ENCODE measurements at places on chromosomes 12 and 14.

DNA sequence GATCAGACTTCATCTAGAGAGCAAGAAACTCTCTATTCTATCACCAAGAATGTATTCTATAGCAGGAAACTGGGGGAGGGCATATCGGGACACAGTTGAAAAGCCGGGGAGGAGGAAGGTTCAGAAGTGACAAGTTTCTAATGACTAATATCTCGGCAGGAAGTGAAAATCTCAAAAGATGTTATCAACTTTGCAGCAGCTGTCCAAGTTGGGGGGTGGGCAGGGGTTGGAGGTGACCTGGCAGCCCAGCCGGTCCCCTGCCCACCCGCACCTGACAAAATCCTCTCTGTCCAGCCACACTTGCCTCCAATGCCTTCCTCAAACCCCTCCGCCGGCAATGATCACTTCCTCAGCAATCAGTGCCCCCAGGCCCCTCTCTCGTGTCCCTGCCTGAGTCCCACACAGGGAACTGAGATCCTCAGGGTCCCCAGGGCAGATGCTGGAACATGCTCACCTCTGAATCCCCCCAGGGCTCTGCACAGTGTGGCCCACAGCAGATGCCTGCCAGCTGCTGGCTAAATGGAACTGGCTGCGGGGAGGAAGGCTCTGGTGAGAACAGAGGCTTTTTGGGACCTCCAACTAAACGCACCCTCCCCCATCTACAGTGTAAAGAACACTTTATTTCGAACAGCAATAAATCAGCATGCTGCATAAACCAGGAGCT, 43.9 kb downstream of the CCDC88C start:
- DNase-seq = peak; percentile 51

GRCh38 chr14:94132285-94132887, 3.0 kb upstream of the IFI27L2 start:
- DNase-seq = peak; percentile 82

- DNase-seq = peak; percentile 37
These were observed 1.1 kb downstream of the CARMIL3 start for GRCh38 chr14:24052656-24053547.

DNA sequence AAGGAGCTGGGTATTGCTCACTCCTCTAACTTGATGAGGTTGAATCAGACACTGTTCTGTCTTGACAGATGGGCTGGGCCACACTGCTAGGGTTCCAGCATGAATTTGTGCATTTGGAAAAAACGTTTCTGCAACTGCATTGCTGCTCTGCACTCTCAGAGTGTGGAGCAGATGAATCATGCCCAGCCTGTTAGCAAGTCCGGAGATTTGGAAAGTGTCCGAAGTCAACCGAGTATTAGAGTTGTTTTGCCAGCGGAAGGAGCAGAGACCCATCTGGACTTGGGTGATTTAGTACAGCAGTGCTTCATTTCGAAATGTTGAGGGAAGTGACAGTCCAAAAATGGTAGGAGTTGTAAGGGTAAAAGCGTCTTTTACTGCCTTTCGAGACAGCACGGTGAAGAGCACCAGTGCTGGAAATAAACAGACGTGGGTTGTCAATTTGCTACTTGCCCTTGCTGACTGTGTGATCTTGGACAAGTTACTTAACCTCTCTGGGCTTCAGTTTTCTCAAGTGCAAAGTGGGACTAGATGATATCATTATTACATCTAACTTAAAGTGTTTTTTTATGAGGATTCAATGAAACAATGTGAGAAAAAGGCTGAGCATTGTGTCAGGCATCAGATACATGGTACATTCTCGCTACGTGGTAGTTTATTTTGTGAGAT, 139.5 kb downstream of the CHST11 start:
- peak; percentile 36 for DNase-seq

DNA sequence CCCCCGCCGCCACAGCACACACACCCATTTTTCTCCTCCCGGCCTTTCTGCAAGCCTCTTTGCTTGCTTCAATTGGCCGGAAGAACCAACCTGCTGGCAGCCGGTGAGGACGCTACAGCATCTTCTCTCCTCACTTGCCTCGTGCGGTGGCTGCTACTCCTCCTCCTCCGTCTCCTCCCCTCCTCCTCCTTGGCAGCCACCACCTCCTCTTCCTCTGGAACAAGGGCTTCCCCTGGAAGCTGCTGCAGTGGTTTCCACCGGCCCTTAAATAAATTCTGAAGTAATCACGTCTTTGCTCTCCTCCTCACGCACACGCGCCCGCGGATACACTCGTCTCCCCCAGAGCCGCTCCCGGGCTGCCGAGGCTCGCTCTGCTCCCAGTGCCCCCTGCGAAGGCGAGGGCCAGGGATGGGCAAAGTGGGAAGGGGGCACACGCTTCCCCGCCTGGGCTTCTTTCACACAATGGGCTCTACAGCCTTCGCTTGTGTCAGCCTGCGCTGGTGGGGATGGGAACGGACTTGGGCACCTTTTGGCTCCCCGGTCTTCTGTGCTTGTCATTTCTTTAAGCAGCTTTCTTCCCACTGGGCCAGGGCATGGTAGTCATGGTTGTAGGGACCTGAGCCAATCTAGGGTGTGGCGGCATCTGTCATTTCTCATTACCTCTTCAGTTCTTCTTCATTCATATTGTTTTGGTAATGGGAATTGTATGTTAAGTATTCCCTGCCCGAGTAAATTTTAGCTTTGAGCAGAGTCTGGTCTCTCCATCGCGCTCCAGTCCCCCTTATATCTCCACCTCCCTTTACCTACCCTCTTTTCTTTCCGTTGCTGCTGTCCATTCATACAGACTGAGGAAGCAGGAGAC, at the start of gene PPFIA2:
TSS of gene PPFIA2 (minus strand) at position 161 of the 862 bp plus-strand sequence.
- DNase-seq = no peak

GRCh38 chr14:90023176-90023896, 38.5 kb upstream of the KCNK13 start:
- no peak for DNase-seq

DNA sequence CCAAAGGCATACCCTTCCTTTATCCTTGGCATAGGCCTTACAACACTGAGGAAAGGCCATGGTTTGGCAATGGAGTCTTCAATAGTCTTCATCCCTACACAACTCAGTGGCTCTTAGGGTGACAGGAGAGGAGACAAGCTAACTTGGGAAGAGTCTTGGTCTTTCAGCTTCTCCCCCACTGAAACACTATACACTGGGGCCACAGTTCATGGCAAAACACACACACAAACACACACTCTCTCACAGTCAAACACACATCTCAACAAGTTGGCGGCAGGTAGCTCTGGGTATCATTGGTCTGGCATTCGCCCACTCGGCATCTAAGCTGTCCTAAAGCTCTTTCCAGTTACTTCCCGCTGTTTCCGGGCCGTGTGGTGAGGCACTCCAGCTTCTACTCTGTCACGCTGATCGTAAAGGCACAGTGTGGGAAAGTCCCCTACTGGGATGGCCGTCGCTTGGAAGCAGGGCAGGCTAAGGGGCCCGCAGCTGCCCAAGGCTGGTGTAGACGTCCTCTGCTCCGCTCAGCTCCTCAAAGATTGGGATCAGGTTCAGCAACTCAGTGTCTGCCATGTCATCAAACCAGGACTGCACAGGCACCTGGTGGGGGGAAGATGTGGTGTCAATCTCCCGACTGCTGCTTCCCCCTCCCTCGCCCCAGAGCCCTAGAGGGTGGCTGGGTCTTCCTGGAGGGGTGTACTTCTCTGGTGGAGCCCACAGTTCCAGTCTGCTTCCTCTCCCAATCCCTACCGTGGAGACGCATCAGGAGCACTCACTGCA, 4.8 kb upstream of the AVIL start:
- no peak for DNase-seq

DNA sequence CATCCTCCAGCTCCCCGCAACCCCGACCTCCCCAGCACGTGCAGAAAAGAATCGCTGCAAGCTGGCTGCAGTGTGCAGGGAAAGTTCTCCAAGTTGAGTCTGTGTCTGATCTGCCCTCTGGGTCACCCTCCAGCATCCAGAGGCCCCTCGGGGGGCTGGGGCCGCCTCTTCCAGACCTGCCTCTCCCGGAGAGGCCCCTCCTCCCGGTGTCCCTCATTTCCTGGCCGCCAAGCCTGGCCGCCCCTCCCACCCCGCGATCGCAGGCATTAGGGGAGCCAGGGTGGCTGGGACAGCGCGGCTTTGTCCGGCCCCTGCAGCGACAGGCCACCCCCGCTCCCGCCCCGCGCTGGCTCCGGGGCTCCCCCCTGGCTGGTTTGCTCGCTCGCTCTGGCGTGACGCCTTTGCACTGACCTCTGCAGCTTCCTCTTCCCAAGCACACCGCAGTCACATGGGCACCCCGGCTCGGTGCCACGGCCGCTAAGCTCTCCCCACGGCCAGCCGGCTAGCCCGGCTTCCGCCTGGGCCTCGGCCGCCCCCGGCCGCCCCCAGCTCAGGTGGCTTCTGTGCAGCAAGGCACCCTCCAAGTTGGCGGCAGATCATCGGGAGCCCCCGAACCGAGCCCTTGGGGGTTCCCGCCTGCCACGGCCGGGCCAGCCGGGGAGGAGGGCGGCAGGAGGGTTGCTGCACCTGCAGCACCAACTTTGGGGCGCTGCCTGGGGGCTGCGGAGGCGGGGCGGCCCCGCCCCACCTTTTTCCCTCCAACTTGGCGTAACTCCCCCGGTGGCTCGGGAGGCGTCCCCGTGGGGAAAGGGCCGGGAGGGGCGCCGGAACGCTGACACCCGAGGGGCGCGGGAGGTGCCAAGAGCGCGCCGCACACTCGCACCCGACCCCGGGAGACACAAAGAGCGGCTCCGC, 43.7 kb downstream of the KDM2B start:
- peak; percentile 93 for DNase-seq

GRCh38 chr12:110880651-110881050, 33.9 kb downstream of the CCDC63 start:
- no peak for DNase-seq

DNA sequence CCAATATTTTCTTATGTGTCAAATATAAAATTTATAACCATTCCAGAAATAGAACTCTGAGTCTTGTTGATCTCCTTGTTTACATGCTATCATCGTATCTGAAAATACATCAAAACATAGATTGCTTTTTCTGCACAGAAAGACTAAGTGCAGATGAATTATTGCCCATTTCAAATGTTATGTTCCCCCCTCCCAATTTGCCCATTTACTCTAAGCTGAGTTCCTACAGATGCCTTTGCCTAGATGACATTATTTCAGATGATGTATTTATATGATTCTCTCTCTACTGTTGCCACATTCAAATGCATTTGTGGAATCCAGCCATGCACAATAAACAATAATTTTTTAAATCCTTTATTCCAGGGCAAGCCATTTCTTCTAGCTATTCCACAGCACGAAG, 810.1 kb upstream of the MGAT4C start:
- no peak for DNase-seq

GRCh38 chr12:77767335-77767734, 63.4 kb upstream of the NAV3 start:
- no peak for DNase-seq

- DNase-seq = peak; percentile 55
These were observed 83.8 kb upstream of the DUSP6 start for GRCh38 chr12:89436062-89436461.

- no peak for DNase-seq
These were observed 521.1 kb upstream of the MGAT4C start for GRCh38 chr12:86777325-86777724.

DNA sequence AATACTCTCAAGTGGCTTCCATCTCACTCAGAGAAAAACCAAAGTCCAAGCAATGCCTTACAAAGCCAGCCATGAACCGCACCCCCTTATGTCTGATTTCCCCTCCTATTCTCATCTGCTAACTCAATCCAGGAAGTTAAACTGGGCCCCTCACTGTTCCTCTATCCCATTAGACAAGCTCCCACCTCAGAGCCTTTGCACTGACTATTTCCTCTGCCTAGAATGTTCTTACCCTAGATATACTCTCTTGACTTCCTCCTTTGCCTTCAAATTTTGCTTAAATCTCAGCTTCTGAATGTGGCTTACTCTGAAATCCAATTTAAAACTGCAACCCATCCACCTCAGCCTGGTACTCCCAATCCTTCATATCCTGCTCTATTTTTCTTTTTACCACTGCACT, 257.0 kb upstream of the USP15 start:
- DNase-seq = peak; percentile 17

- no peak for DNase-seq
These were observed 272.0 kb downstream of the SSPN start for GRCh38 chr12:26467351-26467750.

DNA sequence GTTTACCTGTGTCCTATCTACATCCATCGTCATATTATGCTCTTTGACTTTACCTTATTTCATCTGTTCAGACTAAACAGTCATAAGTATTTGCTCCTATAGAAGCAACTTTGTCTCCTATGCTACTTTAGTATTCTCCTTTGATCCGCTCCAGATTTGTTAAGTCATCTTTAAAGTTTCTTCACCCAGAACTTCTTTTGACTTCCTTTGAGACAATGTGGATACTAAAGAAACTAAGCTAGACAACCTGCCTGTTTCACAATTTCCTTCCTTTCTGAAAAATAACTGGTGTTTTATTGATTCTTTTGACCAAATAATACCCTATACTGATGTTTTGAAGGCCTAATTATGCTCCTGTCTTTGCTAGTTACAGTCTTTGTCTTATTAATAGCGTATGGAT, 30.0 kb upstream of the LRRK2 start:
- DNase-seq = peak; percentile 35

DNA sequence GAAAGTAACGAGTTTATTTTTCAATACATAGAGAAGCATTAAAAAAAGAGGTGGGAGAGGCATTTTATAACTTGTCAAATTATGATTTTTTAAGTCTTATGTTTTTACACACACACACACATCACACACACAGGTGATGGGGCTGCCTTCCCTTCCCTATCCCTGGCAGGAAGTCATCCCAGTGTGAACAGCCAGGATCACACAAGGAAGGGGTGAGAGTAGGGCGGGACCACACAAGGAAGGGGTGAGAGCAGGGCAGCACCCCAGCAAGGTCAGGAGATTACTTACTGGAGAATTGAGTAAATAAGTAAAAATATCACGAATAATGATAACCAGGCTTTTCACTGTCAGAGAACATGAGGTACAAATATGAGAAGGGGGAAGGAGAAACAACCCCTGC, 372.6 kb downstream of the SEC23A start:
- DNase-seq = no peak

GRCh38 chr12:105955976-105956375, 182.8 kb downstream of the NUAK1 start:
- DNase-seq = no peak

DNA sequence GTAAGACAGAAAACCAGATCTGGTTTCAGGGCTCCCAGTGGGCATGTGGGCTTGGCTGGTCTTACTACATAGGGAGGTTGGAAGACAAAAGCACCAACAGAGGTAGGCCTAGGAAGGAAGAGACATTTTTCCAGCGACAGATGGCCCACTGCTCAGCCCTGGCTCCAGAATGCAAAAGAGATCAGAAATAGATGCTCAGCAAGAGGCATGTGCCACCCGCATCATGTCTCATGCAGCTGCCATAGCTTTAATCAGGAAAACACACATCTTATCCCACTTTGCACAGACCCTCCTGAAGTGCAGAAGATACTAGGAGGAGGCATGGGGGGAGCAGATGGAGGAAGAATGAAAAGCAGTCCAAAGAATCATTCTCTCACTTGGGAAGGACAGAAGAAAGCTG, 25.3 kb downstream of the VASH1 start:
- DNase-seq = no peak
